Amygdala (tissue), 56 donors: ENCODE measurements at places on chromosomes 6 and 20.

DNA sequence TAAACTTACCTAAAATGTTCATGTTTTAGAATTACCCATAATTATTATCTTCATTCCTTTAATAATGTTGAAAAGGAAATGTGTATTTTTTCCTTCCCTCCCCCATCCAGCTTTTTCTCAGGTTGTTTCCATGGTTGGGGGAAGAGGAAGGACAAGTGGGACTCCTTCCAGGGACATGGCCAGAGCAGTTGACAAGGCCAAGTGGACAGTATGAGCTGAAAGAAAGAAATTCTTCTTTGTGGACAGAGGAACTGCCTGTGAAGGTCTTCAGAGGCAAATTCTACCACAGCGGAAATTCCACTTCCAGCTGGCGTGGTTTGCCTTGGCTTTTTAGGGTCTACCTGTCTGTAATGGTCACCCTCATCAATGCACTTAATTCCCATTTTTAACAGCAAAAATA lies 33.8 kb downstream of the RIN2 start:
- DNase-seq: no peak

- no peak for DNase-seq
Observed at GRCh38 chr6:146543940-146544615, 445 bp downstream of the RAB32 start.

- no peak for DNase-seq
Observed at GRCh38 chr6:39084506-39084905, 30.5 kb downstream of the SAYSD1 start.

DNA sequence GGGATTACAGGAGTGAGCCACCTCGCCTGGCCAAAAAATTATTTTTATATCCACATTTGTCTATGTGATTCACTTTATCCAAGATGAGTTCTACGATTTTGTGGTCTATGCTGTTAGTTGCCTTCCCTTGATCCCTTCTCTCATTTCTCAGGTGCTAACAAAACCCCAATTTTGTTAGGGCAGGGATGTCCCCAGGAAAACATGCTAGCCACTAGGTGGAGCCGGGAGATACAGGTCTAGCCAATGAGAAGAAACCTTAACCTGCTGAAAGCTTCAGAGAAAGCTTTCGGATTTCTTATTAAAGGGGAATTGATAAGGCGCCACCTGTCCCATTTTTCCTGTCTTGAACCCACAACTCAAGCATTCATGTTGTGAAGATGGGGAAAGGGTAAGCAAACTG lies 167.4 kb upstream of the OLIG3 start:
- no peak for DNase-seq

- DNase-seq: no peak
Observed at GRCh38 chr6:152221806-152222628, 414.5 kb downstream of the ESR1 start.

DNA sequence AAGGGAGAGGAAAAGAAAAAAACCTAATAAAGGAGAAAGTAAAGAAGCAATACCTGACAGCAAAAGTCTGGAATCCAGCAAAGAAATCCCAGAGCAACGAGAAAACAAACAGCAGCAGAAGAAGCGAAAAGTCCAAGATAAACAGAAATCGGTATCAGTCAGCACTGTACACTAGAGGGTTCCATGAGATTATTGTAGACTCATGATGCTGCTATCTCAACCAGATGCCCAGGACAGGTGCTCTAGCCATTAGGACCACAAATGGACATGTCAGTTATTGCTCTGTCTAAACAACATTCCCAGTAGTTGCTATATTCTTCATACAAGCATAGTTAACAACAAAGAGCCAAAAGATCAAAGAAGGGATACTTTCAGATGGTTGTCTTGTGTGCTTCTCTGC lies 70.8 kb upstream of the RNF146 start:
- DNase-seq: no peak

GRCh38 chr6:143337201-143337949 lies 113.1 kb downstream of the ADAT2 start:
- no peak for DNase-seq

DNA sequence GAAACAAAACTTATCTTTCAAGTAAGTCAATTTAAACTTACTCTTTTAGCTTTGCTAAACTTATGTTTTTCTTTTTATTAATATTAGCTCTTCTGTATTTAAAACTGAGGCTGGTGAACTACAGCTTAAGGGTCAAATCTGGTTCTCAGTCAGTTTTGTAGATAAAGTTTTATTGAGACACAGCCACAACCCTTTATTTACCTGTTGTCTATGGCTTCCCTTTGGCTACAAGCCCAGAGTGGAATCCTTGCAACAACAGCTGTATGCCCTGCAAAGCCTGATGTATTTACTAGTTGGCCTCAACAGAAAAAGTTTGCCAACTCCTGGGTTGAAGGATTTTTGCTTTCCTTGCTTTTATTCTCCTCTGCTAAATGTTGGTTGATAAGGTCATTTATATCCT lies 491.4 kb upstream of the RNF217 start:
- no peak for DNase-seq

GRCh38 chr6:69861986-69862385 lies 4.4 kb upstream of the COL19A1 start:
- no peak for DNase-seq

- no peak for DNase-seq
Observed at GRCh38 chr6:119430805-119431204, 81.2 kb upstream of the MAN1A1 start.

DNA sequence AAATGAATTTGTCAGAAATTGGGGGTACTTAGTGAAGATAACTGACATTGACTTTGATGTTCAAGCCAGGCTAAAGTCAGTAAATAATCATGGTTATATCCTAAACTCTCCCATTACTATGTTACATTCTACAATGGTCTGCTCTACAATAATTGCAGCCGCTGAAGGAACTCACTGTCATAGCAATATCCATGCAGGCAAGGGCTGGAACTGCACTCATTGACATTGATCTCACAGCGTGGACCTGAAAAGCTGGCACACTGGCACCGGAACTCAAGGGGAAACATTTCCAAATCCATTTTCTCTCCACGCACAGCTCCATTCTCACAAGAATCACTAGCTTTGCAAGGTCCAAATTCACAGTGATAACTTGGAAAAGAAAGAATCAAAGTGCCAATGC lies 702.7 kb downstream of the EYS start:
- DNase-seq: no peak

GRCh38 chr6:157865249-157865648 lies 42.2 kb downstream of the SNX9 start:
- no peak for DNase-seq

DNA sequence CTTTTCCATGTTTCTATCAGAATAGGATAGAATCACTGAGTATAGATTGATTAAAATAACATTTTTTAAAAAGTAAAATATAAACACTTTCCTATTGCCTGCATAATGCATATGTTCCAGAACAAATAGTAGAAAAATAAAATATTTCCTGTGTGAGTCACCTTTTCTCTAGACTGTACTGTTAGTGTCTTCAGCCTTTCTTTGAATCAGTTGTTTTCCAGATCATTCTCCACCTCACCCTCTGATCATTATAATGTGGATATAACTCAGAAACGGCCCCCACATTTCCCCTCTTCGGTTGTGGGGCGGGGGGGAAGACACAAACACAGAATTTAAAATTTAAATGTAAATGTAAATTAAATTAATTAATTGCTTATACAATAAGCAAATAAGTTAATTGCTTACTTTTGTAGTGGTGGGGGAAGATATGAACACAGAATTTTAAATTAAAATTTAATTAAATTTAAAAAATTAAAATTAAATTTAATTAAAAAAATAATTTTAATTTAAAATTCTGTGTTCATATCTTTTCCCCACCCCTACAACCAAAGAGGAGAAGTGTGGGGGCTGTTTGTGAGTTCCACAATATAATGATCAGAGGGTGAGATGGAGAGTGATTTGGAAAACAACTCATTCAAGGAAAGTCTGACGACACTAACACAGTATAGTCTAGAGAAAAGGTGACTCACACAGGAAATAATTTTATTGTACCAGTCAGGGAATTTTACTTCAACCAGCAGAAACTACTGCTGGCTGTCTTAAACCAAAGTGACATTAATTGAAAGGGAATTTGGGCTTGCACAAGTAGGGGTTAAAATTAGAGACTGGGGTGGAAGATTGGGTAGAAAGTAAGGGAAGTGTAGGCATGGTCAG lies 37.1 kb upstream of the PROKR2 start:
- no peak for DNase-seq

- DNase-seq: no peak
Observed at GRCh38 chr20:59581993-59582679, 22.2 kb upstream of the PHACTR3 start.

DNA sequence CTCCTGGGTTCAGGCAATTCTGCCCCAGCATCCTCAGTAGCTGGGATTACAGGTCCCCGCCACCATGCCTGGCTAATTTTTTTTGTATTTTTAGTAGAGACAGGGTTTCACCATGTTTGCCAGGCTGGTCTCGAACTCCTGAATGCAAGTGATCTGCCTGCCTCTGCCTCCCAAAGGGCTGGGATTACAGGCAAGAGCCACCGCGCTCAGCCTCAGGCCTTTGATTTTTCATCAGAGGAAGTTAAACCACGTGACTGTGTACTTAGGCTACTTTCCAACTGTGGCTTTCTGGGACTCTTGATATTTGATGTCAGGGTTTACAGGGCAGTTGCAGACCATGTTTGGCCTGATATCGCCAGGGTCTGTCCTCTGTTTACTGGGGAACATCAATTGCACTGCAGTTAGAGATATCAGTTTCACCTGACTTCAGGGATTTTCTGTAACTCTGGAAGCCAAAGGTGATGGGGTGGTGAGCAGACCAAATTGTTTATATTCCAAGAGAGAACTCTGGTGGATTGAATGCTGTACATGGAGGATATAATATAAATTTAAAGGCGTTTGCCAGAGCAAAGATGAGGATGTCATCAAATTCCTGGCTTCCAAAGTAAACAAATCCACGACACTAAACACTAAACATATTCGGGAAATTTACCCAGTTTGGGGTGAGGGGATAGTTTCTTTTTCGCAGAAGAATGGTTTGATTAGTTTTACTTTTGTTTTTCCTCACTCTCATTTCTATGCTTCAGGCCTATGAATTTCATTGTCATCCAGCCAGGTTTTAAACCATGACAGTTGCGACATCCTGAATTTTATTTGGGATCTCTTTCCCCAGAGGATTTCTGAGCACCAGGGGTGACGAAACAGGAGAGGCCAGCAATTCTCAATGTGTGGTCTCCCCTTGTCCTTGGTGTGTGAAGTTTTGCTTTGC lies 4.2 kb downstream of the PSMF1 start:
- no peak for DNase-seq

- no peak for DNase-seq
Observed at GRCh38 chr6:37990762-37991525, 171.4 kb downstream of the ZFAND3 start.

DNA sequence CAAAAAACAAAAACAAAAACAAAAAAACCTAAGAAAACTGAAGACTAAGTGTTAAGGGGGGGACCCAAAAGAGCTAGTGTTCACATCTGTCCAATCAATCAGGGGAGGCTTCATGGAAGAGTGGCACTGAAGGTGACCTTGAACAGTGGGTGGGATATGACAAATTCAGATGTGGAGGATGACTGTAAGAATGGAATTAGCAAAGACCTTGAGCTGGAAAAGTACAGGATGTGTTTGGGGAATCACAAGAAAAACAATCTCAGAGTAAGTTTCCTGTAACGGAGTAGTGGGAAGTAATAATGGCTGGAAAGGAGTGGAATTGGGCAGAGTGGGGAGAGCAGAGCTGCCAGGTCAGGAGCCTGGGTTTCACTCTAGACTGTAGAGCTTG lies 2.9 kb upstream of the IER3 start:
- DNase-seq: no peak

DNA sequence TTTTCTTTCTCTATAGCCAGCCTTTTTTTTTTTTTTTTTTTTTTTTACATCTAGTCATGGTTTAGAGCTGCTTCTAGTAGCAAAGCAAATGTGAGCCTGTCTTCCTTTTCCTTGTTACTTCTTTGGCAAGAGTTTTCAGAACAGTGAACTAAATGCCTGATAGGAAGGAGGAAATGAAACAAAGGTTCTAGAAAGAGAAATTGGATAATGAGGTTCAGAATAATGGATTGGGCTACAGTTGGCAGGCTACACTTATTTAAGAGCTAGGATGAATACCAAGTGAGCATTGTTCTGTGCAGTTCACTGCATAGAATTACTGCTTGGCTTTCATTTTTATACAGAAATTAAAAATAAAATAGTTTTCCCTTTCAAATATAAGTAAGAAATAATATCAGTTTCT lies 78.6 kb downstream of the HIVEP1 start:
- no peak for DNase-seq

- no peak for DNase-seq
Observed at GRCh38 chr6:126167726-126168125, 172.2 kb upstream of the CENPW start.

DNA sequence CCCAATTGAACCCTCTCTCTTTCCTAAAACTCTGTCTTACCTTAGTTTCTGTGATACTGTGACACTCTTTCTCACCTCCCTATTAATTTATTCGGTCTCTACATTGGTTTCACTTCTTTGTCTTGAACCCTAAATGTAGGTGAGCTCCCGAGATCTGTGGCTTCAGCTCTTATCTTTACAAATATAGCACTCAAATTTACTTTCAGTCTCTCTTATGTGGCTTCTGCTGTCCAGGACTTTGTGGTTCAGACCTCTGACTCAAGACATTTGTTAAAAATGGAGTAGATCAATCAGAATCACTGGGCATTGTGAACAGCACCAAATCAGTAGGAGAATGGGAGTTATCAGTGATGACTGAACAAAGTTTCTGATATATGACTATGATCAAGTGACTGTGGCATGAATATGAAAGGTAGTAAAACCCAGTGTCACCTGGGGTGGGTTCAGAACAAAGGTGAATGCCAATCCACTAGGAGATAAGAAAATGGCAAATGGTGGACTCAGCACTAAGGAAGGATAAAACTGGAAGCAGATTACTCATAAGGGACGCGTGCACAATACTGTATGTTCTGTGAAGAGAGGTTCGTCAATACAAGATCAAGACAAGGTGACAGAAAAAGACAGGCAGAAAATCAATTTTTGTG lies 27.2 kb downstream of the IL17F start:
- DNase-seq: no peak

- no peak for DNase-seq
Observed at GRCh38 chr6:91031581-91031980, 444.7 kb upstream of the MAP3K7 start.

DNA sequence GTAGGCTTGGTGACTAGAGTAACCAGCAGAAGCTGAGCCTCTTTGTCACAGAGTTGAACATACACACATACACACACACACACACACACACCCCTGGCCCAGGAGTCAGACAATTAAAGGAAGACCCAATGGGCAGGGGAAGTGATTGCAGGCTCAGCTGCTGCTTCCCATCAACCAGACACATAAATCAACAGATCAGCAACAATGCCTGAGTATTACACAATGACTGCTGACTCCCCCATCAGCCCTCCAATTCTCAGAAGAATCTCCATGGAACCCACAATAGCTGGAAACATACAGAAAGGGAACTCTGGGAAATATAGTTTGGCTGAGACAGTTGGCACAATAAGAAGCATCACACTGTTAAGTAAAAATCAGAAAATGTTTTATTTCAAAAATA lies 270.4 kb upstream of the PLCB4 start:
- DNase-seq: no peak
